Activated gamma-delta T cell treated with Interleukin-2 at 50 U/mL for 16 hours (primary cell): ENCODE measurements at places on chromosomes 2 and 18.

- DNase-seq: no peak
These were observed 873.3 kb downstream of the ERBB4 start for GRCh38 chr2:211665299-211665698.

DNA sequence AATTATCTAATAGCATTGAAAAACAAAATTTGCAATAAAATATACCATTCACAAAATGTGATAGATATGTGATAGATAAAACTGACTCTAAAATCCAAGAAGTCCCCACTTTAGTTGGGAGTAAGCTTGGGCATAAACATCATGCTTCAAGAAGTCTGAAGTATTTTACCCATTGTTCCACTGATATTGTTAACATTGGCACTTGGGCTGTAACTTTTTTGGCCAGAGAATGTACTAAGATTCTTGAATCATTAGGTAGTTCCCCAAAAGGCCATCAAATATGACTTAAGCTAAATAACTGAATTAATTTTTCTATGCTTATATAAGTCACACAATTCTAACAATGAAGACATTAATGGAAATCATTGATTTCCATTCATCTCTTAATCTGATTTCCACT is 413.6 kb downstream of the CDH2 start:
- DNase-seq: no peak

- DNase-seq: no peak
These were observed 117.6 kb downstream of the DYSF start for GRCh38 chr2:71570951-71571460.

- DNase-seq: no peak
These were observed 52.0 kb downstream of the BCL2L11 start for GRCh38 chr2:111172666-111173065.

DNA sequence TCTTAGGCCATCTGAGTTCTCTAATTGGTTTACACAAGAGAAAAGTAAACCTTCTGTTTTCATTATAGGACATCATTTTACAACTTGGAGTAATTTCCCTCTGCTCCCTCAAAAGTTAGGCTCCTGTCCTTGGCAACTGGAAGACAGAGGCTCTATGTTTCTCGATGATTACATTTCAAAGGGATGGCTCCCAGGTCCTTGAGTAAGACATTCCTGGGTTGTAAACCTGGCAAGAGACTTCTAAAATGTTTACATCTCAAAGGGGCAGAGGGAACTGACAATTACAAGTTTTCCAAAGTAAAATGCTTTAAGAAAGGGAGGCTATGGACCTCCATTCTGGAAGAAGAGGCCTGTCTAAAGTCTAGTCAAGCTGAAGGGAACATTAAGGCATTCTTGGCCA is 268.3 kb upstream of the REG3G start:
- DNase-seq: no peak

- DNase-seq: no peak
These were observed 510.9 kb downstream of the PARD3B start for GRCh38 chr2:205056151-205056561.

DNA sequence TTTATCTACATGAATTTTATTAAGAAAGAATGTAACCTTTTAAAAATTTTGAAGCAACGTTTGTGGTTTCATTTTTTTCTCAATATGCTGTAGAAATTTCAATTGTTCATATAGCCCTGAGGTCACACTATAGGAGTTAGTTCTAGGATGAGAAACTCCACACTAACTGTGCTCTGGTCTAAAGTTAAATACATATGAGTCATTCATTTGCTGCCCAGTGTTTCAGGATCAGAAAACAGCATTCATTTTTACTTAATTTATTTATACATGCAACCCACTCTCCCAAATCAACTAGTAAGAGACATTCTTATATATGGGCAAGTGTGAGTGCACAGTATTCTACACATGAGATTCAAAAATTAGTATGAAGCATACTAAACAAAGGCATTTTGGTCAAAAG is 137.9 kb downstream of the DOCK10 start:
- no peak for DNase-seq

GRCh38 chr2:134137182-134137611 is 116.7 kb upstream of the MGAT5 start:
- DNase-seq: no peak

- no peak for DNase-seq
These were observed 279.0 kb downstream of the AFF3 start for GRCh38 chr2:99863236-99863902.

DNA sequence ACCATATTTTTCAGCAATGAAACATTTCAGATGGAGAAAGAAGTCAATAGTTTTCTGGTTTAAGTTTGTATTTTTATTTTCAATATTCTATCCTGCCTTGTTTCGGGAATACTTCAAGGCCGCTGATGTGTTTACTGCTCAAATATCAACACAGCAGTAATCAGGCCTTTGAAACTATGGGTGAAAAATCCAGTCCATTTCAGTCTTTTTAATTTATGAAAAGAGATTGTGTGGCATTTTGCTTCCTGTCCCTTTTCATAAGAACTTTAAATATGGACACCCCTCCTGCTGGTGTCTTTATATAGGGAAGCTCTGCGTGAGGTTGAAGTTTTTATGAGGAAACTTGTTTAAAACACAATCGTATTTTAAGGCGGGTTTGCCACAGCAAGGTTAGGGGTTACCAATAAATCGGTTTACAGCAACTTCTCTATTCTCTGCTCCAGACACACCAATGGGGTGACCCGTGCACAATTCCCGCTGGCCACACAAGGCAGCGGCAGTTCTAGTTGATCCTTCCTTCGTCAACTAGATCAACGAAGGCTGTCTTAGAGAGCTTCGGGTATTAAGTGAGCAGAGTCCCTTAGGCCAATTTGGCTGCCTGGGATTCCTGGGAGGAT is 1.2 kb upstream of the TANC1 start:
- DNase-seq: no peak

DNA sequence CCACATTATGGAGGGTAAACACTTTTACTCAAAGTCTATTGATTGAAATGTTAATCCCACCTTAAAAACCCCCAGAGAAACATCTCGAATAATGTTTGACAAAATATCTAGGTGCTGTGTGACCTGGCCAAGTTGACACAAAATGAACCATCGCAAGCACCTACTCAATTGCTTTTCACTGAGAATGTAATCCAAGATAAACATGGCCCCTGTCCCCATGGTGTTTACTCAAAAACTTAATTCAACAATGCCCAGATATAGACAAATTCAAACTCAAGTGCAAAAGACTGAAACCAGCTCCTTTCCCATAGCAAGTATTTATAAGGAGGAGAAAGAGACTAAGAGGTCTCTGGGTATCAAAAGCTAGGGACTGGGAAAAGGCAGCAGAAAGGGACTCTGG is 15.0 kb upstream of the ACMSD start:
- no peak for DNase-seq
